ENCODE measurements at places on chromosomes 7 and 10.

DNA sequence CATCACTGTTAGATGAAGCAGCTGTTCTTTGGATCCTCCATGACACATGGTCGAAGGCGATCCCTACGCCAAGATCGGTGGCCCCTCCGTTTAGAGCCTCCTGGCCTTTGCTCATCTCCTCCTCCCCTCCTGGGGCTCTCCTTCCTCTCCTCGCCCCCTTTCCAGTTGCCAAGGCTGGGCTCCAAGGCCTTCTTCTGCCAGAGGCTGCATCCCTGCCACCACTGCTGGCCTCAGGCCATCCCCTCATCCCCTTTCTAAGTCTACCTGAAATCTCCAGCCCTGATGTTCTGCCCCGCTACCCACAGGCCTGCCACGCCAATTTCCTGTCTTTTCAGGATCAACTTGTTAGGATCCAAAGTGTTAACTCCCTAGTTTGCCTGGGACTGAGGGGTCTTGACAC is 265.1 kb upstream of the ZMIZ1 start:
- no peak for DNase-seq

- DNase-seq = peak; percentile 86
These were observed 112.7 kb downstream of the SLIT1 start for GRCh38 chr10:97072851-97073665.

GRCh38 chr10:20955355-20955893 is 58.3 kb upstream of the NEBL start:
- no peak for DNase-seq

- DNase-seq = no peak
These were observed 56.1 kb downstream of the DGKB start for GRCh38 chr7:14846405-14846804.

- no peak for DNase-seq
These were observed 108.1 kb downstream of the ADAM22 start for GRCh38 chr7:88042157-88042556.

- DNase-seq = no peak
These were observed 97.9 kb downstream of the MGMT start for GRCh38 chr10:129564923-129565322.

- DNase-seq = no peak
These were observed 23.9 kb upstream of the MPP7 start for GRCh38 chr10:28326516-28327490.

DNA sequence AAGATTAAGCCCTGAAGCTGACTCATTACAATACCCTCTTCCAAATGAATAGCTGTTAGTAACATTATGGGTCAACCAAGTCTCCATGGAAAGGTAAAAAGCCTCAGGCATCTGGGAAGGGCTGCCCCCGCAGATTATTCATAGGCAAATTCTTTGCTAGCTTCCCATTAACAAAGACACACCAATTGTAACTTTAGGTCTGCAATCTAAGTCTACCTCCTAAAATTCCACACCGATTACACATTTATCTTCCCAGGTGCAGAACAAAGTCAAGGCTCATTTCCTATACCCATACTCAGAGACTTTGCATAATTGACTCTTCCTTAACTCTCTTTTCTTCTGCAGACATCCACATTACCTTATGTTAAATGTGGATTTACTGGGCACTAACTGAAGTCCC is 826.3 kb upstream of the MBL2 start:
- no peak for DNase-seq

- no peak for DNase-seq
These were observed 69.2 kb upstream of the GRB10 start for GRCh38 chr7:50851891-50852290.

- DNase-seq = no peak
These were observed 39.6 kb upstream of the SLC16A12 start for GRCh38 chr10:89575031-89575430.

GRCh38 chr10:17523917-17524316 is 69.5 kb upstream of the ST8SIA6 start:
- DNase-seq = no peak

DNA sequence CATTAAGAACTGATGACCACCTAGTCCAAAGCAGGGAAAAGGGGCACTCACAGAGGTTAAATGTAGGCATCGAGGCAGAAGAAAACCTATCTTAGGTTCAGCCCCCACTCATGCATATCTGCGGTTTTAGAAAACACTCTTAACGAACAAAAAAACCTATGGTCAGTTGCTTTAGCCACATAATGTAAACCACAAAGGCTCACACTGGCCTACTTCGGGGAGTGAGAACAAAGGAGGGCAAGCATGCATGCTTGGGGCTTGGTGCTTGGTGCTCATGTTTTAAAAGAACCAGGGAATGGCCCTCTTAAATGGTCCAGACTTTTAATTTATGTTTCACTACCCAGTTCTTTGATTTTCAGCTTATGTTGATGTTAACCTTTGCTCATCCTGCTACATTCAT is 14.2 kb downstream of the INSYN2A start:
- no peak for DNase-seq

- no peak for DNase-seq
These were observed 519.6 kb downstream of the PTPRN2 start for GRCh38 chr7:158067931-158068482.

- no peak for DNase-seq
These were observed 128.9 kb upstream of the VWC2 start for GRCh38 chr7:49644396-49645166.

- no peak for DNase-seq
These were observed 202.4 kb upstream of the TCERG1L start for GRCh38 chr10:131513901-131514300.

- no peak for DNase-seq
These were observed 297.2 kb upstream of the KAT6B start for GRCh38 chr10:74529205-74529604.

DNA sequence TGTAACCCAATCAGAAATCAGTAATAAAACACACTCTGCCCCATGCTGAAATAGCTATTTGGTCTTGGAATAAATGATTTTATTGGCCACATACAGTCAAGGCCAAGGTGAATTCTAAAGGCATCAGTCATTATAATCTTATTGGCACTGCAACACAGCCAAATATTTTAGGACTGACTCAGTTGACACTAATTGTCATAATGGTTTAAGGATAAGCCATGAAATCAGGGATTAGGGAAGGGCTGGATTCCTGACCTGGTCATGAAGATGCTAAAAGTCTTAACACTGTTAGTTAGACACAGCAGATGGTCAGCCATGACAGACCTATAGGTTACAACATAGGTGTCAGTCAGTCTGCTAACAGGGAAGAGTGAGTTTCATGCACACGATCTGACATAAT is 330.3 kb upstream of the NPSR1 start:
- DNase-seq = no peak

- no peak for DNase-seq
These were observed 193.1 kb downstream of the SUGCT start for GRCh38 chr7:40327873-40328272.

GRCh38 chr7:155815332-155816191 is 3.3 kb upstream of the SHH start:
- DNase-seq = peak; percentile 86

GRCh38 chr10:17801507-17801906 is 7.6 kb upstream of the MRC1 start:
- no peak for DNase-seq

- DNase-seq = no peak
These were observed 35.0 kb downstream of the WBP1L start for GRCh38 chr10:102778781-102779180.

- DNase-seq = no peak
These were observed 919 bp downstream of the SLC29A4 start for GRCh38 chr7:5283421-5284303.

DNA sequence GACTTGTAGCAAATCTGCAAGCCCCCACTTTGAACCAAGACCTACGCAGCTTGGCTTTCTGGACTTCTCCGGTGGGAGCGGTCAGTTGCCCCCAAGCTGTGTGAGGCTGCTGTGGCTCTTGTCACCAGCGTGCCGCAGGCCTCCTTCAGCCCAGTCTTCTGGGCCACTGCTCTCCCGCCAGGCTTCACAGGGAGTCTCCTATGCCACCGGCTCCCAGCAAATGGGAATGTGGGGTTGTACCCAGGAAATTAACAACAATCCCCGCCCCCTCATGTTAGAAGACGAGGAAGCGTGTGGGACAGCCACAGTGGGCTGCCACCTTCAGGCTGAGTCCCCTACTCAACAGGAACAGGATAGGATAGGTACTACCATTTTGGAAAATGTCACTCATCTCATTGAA is 4.2 kb downstream of the WDR86 start:
- DNase-seq = no peak

DNA sequence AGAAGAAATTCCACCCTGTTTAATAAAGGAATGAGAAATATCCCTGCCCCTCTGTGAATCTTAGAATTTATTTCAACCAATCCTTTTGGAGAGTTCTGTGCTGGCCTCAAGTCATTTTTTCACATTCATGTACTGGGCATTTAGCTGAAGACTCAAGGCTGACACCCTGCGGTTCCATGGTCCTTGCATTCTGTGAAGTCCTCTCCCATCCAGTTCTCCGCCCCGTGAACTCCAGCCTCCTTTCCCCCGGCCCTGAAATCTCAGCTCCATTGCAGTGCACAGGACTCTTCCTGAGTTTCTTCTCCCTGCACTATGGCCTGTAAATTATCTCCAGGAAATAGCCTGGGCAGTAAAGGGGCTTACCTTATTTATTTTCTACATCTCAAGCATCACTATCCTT is 183.0 kb upstream of the KCND2 start:
- DNase-seq = no peak

DNA sequence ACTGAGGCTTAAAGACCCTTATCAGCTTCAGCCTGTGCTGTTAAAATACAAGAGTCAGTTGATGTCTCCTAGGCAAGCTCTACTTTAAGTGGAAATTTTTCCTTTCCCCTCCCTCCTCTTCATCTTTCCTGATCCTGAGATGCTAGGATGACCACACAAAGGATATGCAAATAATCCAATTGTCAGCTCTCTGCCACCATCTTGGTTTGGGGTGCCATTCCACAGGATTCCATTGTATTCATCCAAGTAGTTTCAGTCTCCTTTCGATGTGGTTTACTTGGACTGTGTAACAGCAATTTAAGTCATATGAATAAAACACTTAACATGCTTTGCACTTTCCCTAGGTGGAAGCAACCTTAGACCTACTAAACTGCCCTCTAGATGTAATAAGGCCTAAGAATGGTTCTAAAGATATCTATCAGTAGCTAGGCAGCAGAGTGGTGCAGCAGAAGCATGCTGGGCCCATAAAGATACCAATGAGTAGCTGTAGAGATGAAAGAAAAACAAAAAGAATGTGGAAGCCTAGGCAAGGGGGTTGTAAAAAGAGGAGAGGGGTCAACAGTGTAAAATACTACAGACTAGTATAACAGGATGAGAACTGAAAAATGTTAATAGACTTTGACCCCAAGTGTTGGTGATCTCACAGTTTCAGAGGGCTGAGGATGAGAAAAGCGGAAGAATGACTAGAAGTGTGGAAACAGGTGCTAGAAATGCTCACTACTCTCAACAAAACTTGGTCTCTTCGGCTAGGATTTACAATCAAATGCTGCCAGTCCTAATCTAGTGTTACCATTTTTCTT is 2.4 kb upstream of the CFAP69 start:
- DNase-seq = no peak

DNA sequence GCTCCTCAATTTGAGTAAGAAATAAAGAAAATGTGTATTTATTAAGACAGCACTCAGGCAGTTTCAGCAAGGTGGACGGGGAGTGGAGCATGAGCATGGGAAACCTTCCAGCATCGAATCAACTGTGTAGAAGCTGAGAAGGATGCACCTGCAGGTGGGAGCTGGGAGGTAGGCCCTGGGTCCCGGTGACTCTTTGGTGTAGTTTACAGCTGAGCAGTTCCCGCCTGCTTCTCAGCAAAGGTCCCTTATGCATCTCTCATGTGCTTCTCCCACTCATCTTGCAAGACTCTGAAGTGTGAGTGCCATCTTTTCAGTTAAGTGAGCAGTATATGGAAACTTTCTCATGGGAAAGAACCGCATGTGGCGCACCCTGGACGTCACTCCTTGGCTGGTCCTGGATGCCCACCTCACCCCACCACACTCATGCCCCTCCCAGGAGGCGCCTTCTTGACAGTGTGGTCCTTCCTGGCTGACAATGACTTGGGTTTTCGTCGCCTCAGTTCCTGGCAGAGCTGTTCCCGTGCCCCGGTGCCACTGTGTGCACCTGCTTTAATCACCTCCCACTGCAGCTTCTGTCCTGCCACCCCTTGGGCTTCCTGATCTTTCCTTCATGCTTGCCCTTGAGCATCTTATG is 19.8 kb upstream of the PURB start:
- no peak for DNase-seq

GRCh38 chr7:134599371-134599770 is 47.3 kb upstream of the BPGM start:
- DNase-seq = no peak

- DNase-seq = peak; percentile 5
These were observed 543.3 kb downstream of the CALN1 start for GRCh38 chr7:71868797-71869196.

DNA sequence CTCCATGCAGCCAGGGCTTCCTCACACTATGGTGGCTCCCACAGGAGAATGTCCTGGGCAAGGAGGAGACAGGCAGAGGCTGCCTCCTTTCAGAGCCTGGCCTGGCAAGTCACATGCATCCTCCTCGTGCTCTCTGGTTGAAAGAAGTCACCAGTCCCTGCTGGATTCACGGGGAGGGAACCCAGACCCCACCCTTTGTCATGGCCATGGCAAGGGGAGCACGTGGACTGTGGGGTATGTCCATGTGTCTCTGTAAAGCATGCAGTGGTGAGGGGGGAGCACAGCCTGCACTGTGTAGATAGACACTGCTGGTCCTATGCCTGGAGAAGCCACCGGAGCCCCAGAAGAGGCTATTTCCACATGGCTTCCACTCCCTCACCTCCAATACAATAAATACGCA is 225.0 kb downstream of the TCERG1L start:
- DNase-seq = no peak

DNA sequence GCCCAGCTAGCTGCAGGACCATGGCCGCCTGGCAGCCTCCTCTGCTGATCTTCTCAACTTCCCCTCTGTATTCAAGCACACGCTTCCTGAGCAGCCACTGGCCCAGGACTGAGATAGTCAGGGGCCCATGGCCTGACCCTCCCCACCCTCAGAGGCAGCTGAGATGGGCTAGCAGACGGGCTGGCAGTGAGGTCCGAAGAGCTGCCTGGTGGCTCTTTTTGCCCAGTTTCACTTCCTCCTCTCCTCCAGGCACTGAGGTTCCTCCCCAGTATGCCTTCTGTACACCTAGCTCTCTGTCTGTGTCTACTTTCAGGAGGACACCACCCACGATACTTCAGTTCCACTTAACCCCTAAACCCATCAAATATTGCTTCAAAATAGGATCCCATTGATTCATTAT is 395.6 kb downstream of the TNS3 start:
- no peak for DNase-seq

All from stimulated activated CD4-positive, alpha-beta T cell treated with anti-CD3 and anti-CD28 coated beads, Interleukin-15, amount 100 ng/mL, for 24 hours (primary cell).